Stimulated activated CD8-positive, alpha-beta memory T cell treated with anti-CD3 and anti-CD28 coated beads, Interleukin-4, amount 100 ng/mL, for 1 hour (primary cell): ENCODE measurements at places on chromosomes 4 and X.

DNA sequence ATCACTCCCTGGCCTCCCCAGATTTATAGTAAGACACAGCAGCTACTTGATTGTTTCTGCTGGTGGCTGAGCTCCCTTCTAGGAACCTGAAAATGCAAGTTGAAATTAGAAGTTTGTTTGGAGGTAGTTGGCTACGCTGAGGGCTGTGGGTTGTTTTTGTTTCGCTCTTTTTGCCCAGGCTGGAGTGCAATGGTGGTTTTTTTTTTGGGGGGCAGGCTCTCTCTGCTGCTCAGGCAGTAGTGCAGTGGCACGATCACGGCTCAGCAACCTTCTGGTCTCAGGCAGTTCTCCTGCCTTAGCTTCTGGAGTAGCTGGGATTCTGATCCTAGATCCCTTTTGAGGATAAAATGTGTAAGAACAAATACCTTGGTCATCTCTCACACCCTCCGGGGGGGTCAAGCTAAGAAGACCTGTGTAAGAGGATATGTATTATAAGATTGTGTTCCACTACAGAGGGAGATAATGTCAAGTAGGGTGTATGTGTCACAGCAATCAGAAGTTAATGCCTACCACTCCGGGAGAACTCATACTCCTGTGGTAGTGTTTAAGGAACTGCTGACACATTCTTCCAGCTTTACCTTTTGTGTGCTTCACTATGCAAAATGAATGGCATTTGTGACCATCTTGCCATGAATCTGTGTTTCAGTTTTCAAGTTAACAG, 9.7 kb downstream of the JADE1 start:
- no peak for DNase-seq

- no peak for DNase-seq
Observed at GRCh38 chrX:20487227-20487626, 220.5 kb upstream of the RPS6KA3 start.

DNA sequence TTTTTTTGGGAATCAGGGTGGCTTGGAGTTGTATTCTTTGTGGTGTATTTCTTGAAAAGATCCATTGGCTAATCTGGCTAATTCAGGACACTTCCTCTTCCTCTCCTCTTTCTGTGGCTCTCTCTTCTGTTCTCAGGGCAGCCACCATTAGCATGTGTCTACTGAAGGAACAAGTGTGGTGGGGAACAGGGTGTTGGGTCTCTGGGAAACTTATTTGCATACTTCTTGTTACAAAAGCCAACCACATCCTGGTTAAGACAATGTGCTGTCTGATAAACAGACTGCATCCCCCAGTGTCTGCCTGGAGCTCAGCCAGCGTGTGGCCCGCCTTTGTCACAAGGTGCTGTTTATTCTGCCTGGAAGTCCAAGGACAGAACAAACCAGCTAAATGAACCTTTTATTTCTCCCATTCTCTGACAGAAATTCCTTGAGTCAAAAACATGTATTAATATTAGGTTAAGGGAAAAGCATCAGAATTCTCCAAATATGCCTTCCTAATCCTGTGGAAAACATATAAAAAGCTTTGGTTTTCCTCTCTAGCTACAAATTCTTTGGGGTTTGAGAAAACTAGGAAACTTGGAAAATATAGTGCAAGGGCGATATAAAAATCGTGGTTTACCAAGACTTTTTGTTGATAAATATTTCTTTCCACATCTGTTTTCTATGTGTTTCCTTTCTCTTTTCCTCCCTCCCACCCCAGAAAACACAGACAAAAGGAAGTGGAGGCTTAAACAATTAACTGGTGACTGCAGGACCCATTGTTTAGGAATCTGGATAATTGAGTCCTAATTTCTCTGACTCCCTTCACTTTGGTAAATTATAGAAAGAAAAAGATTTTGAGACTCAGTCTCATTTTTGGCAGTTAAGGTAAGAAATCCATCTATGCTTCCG, 203.6 kb downstream of the SPRY1 start:
- DNase-seq = peak; percentile 23

- DNase-seq = no peak
Observed at GRCh38 chr4:37188100-37188499, 56.4 kb upstream of the NWD2 start.

DNA sequence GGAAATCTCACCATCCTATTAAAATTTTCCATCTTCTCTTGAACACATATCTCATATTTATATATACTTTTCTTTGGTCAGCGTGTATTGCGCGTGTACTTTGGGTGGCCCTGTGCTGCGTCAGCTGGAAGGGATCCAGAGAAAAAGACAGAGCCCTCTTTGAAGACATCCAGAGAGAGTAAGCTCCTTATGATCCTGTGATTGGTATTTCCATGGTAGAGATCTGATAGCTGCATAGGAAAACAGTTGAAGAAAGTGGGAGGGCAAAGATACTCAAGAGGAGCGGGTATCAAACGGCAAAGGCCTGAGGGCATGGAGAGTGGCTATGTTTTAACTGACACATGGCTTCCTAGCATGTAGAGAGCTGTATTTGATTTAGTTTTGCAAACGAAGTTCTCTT, 4.4 kb upstream of the HPGD start:
- DNase-seq = no peak

- DNase-seq = no peak
Observed at GRCh38 chr4:96193061-96193460, 353.2 kb downstream of the PDHA2 start.

- no peak for DNase-seq
Observed at GRCh38 chr4:152991398-152991797, 55.3 kb downstream of the FHDC1 start.

- DNase-seq = no peak
Observed at GRCh38 chrX:54178100-54178940, 4.7 kb downstream of the FAM120C start.

- no peak for DNase-seq
Observed at GRCh38 chr4:124753941-124754581, 41.5 kb upstream of the ANKRD50 start.

DNA sequence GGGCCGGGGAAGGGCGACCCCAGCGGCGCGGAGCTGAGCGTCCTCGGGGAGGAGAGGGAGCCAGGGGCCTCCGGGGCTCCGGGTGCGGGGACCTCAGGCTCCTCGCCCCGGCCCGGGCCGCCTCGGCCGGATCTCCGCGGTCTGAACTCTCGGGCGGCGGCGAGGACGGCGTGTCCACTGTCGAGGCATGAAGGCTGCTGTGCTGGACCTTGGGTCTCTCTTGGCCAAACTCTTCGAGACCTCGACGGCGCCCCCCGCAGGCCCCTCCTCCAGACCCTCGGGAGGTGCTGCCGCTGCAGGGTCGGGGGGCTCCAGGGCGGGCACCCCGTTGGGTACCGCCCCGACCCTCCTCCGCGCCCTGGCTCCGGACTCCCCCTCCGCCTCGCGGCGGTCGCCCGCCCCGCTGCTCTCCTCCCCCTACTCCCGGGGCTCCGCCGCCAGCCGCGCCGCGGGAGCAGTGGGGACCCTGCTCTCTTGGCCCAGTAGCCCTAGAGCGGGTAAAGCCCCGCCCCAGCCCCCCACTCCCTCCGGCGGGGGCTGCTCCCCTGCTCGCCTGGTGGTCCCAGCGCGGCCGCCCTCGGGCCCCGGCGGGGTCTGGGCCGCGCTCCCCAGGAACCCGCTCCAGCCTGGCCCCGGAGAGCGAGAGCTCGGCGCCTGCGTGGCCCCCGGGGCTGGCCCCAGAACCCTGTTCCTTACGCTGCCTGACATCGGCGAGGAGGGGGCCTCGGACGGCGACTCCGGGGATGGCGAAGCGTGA, 564 bp downstream of the FAM149A start:
- no peak for DNase-seq

GRCh38 chr4:130172156-130172555, 1076.2 kb downstream of the C4orf33 start:
- DNase-seq = no peak

DNA sequence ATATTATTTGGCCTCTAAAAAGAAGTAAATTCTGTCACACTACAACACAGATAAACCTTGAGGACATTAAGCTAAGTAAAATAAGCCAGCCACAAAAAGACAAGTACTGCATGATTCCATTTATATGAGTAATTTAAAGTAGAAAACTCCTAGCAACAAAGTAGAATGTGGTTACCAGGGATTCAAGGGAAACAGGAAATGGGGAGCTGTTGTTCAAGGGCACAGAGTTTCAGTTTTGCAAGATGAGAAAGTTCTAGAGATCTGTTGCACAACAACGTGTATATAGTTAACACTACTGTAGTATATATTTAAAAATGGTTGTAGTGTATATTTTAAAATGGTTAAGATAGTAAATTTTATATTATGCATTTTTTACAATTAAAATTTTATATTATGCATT, 25.4 kb downstream of the SEC31A start:
- DNase-seq = no peak

GRCh38 chrX:154310616-154311536, 15.3 kb downstream of the TKTL1 start:
- DNase-seq = no peak

- no peak for DNase-seq
Observed at GRCh38 chr4:150439451-150439933, 142.5 kb upstream of the MAB21L2 start.

- no peak for DNase-seq
Observed at GRCh38 chr4:150211016-150211415, 132.8 kb downstream of the DCLK2 start.

- no peak for DNase-seq
Observed at GRCh38 chr4:20764366-20764992, 64.2 kb downstream of the PACRGL start.

DNA sequence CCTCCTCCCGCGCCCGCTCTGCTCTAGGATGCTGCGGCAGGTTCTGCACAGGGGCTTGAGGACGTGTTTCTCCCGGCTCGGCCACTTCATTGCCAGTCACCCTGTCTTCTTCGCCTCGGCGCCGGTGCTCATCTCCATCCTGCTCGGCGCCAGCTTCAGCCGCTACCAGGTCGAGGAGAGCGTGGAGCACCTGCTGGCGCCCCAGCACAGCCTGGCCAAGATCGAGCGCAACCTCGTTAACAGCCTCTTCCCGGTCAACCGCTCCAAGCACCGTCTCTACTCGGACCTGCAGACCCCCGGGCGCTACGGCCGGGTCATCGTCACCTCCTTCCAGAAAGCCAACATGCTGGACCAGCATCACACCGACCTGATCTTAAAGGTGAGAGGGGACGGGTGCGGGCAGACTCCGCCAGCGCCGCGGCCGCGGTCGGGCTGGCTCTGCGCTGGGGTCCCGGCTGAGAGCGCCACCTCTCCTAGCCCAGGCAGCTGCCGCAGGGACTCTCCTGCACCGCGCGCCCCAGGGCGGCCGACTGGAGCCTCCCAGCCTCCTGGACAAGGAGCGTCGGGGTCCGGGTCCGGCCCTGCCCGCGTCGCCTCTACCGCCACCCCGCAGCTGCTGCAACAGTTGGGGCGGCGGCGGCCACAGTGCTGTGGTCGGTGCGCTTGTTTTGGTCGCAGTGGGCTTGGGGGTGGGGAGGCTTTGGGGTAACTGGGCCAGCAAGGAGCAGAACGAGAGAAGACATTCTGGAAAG, at the start of gene PTCHD1:
PTCHD1 (plus strand) TSS at position 2 of the 752 bp plus-strand sequence; CDS start at position 29, 27 bp downstream.
- no peak for DNase-seq

DNA sequence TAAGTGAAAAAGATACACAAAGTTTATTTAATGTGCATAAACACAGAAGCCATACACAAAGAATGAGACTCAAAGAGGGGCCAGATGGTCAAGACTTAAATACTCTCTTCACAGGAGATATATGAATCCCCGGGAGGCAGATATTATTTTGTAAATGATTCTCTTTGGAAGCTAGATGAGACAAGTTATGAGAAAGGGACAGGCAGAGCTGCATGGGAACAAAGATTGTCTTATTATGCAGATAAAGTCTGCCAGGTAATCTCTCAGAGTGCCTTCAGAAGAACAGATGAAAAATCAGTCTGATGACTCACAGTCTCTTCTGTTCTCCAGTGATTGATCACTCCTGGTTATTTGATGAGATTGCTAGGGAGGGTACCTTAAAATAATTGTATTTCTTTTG, 89.0 kb downstream of the NAF1 start:
- DNase-seq = no peak

- no peak for DNase-seq
Observed at GRCh38 chrX:107760304-107761077, 15.1 kb downstream of the TSC22D3 start.

DNA sequence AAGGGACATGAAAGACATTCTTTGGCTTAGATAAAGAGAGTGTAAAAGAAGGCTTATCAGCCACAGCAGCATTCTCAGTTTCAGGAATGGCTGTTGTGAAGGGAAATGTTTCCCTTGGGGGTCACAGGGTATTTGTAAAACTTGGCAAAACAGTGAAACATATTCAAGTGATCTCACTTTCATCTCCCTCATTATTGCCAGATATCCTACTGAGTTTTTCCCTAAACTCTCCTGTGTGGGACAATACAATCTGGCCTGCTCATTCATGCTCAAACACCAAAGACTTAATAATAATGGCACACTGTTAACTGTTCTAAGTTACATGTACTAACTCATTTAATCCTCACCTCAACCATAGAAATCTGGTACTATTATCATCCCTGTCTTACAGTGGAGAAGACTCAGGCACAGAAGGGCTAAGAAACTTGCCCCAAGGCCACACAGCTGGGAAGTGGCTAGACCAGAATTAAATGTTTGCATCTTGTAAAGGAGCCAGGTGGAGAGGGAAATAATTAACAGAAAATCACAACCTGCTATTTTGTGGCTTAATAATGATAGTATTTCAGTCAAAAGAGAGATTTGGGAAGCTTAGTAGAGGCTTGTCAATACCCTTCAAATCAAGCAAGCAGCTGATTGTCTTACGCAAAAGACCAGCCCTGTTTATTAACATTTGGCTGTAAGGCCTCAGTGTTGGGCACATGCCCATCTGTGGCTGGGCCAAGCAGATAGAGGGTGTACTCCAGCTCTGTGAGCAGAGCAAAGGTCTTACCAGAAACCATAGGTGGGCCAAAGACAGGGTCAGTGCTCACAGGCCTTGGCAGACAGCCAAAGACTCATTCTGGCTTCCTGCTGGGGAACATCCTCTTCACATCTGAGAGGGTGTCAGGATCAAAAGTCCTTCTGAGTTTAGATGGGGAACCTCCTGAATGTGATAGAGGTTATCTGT, 17.3 kb downstream of the SMPX start:
- no peak for DNase-seq

GRCh38 chr4:65521666-65522065, 148.6 kb downstream of the EPHA5 start:
- no peak for DNase-seq

DNA sequence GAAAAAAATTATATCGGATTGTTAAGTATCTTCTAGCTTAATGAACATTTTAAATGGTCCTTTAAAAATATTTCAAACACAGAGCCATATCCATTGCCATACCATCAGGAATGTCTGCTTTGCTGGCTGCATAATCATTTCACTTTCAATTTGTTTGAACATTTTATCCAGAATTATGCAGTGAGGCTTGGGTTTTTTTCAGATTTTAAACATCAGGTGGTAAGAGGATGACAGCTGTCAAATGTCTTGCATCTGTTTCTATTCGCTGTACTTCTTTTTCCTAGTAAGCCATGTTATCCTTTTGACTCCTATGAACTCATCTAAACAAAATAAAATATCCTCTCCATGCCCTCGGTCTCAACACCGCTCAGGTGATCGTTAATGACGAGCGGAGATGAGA, 802 bp downstream of the RFC1 start:
- DNase-seq = no peak

GRCh38 chr4:176376032-176376614, 56.4 kb downstream of the SPCS3 start:
- DNase-seq = no peak

- DNase-seq = no peak
Observed at GRCh38 chrX:24314019-24314635, at the start of gene SUPT20HL2. Gene SUPT20HL2, minus strand, starts transcription at chrX:24314069. Its CDS starts 754 bp downstream, at chrX:24313315.

- DNase-seq = no peak
Observed at GRCh38 chrX:104189837-104190236, 23.6 kb downstream of the FAM199X start.
